ENCODE measurements at places on chromosomes 4 and X.

GRCh38 chr4:148091896-148092295 is 350.3 kb downstream of the NR3C2 start:
- no peak for DNase-seq

DNA sequence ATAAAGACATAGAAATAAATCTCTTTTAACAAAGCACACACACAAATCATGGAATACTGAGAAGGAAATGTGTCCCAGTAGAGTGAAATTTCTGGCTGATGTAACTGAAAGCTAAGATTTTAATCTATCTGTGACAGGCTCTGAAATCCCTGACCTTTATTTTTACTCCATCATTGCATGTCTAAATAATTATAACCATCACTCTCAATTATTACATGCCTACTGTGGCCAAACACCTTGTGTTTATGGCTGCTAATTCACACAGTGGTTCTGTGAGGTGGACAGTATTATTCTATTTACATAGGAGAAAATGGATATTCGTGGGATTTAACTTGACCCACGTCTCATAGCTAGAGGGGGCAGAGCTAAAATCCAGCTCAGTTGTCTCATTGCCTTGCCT is 438.1 kb downstream of the TLL1 start:
- no peak for DNase-seq

GRCh38 chr4:105147553-105148161 is 981 bp downstream of the TET2 start:
- DNase-seq, result no peak

- DNase-seq, result no peak
These were observed 24.5 kb downstream of the REPS2 start for GRCh38 chrX:16970977-16971376.

DNA sequence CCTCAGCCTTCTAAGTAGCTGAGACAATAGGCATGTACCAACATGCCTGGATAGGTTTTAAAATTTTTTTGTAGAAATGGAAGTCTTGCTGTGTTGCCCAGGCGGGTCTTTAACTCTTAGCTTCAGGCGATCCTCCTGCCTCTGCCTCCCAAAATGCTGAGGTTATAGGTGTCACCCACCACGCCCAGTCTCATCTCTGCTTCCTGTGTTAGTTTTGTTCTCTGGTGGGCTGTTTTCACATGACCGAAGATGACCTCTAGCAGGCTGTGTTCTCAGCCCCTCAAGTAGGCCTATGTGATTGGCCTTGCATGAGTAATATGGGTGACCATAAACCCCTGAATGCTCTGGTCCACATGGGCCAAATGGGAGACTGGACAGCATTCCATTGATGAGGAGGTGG is 56.8 kb upstream of the MSANTD1 start:
- no peak for DNase-seq

GRCh38 chr4:129978315-129978714 is 882.4 kb downstream of the C4orf33 start:
- no peak for DNase-seq

DNA sequence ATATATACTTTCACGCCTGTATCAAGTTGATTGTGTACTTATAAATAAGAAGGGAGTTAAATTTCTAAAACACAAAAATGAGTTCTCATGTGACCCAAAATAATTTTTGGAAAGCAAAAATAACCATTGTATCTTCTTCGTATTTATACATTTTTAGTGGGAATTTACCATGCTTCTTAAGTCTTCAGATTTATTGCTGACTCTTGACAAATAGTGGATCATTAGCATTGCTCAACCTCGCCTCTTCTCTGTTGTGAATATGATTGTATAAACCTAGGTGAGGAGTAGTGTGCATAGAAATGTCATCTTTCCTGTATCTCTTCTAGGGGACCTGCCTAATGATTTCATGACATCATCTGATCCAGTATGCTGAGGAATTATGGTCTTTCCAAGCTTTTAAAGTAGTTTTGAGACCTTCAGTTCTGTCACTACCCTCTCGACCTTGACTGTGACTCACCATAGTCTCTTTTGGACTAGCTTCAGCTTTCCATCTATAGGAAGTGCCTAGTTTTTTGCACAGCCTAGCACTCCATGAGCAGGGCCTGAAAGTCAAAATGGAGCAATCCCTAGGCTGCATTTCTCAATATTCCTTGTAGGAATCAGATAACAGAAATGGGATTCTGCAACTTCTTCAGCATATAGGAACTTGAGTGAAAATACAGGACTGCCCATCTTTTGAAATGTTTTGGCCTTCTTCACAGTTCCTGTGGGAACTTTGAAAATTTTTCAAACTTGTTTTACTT is 157.6 kb downstream of the ARX start:
- no peak for DNase-seq

- no peak for DNase-seq
These were observed 168.5 kb downstream of the PDGFC start for GRCh38 chr4:156803056-156803455.

GRCh38 chr4:30837131-30837539 is 117.0 kb downstream of the PCDH7 start:
- DNase-seq, result no peak

DNA sequence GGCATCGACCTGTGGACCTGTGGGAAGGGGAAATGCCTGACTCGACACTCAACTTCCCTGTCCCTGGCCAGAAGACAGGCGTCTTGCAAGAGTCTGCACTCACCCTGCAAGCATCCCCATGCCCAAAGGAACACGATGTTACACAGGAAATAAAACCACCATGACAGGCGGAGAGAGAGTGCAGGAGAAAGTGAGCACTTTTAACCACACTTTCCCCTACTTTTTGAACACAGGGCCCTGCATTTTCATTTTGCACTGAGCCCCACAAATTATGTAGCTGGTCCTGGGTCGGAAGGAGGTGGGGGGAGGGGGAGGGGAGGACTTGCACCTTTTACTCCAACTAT is 13.8 kb upstream of the MAN2B2 start:
- DNase-seq, result no peak

GRCh38 chr4:169272265-169272886 is 1.6 kb upstream of the SH3RF1 start:
- DNase-seq, result no peak

DNA sequence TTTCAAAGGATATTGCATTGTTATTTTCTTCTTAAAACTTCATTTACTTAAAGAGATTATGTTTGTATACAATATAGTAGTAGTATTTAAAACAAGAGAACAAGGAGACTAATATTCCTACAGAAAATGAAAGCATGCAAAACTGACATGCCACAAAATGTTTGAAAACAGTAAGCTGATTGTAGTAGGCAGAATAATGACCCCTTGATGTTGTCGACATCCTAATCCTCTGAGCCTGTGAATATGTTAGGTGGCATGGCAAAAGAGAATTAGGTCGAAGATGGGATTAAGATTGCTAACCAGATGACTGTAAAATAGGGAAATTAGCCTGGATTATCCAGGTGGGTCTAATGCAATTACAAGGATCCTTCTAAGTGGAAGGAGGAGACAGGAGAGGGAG is 522.2 kb upstream of the NR3C2 start:
- DNase-seq, result no peak

GRCh38 chr4:65669111-65670019 is 924 bp downstream of the EPHA5 start:
- no peak for DNase-seq

DNA sequence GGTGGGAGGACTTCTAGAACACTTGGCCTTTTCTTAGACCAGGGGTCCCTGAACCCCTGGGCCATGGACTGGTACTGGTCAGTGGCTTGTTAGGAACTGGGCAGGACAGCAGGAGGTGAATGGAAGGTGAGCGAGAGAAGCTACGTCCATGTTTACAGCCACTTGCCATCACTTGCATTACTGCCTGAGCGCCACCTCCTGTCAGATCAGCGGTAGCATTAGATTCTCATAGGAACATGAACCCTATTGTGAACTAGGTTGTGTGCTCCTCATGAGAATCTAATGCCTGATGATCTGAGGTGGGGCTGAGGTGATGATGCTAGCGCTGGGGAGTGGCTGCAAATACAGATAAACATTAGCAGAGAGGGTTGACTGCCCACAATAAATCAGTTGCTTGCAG is 100.9 kb upstream of the IGFBP7 start:
- DNase-seq, result no peak

GRCh38 chr4:180041576-180041975 is 2201.6 kb upstream of the TENM3 start:
- no peak for DNase-seq

DNA sequence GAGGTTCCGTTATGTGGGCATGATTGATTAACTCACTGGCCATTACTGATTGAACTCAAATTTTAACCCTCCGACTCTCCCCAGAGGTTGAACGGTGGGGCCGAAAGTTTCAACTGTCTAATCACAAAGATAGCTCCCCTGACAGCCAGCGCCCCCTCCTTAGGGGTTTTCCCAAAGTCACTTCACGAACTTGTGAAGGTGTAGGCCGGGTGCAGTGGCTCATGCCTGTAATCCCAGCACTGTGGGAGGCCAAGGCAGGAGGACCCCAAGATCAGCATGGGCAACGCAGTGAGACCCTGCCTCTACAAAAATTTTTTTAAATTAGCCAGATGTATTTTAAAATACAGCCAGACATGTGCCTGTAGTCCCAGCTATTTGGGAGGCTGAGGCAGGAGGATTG is 39.8 kb upstream of the RBM47 start:
- no peak for DNase-seq

DNA sequence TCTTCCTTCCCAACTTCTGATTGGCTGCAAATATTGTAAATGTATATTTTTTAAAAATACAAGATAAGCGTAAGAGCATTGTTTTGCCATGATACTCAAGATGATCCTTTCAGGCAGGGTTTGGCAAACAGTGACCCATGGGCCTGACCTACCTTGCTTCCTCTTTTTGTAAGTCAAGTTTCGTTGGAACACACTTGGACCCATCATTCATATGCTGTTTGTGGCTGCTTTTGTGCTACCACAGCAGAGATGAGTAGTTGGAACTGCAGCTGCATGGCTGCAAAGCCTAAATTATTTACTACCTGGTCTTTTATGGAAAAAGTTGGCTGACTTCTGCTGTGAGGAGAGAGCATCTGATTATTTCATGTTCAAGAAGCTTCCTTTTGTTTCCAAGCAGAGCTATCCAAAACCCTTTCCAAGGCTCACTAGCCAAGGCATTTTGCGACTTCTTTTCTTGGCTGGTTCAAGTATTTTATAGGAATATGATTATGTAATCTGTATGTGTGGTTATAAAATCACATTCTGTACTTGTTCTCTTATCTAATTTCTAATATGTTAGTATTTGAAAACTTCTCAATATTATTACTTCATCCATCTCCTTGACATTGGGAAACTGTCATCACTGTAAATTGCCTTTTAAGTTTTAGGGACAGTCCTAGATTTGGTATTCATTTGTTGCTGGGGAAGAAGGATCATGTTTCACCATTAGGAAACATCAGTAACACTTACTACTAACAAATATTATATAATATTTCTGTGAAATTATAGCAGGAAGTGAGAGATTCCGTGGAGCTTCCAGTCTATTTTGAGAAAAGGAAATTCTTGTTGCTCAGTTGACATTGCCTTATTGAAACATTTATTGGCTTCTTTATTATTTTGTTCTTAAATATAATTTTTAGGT is 109.2 kb downstream of the ARHGAP10 start:
- DNase-seq, result no peak

- no peak for DNase-seq
These were observed 103.6 kb upstream of the BCOR start for GRCh38 chrX:40201329-40201885.

DNA sequence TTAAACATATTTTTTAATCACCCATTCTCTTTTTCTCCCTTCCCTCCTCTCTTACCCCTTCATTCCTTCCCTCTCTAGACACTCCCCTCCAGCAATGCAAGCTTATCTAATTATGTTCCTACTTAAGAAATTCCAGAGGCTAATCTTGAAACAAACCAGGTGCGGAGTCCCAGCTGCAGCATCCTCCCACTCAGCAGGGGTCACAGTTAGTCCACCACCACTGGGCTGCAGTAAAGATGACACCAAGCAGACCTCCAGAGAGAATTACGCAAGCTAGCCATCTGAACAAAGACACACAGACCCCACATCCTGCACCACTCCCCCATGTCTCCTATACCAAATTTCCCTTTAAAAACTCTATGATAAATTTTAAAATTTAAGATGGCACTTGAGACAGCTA is 13.9 kb upstream of the SEC24B start:
- DNase-seq, result no peak

- no peak for DNase-seq
These were observed 9.8 kb upstream of the ANXA5 start for GRCh38 chr4:121706595-121707021.

DNA sequence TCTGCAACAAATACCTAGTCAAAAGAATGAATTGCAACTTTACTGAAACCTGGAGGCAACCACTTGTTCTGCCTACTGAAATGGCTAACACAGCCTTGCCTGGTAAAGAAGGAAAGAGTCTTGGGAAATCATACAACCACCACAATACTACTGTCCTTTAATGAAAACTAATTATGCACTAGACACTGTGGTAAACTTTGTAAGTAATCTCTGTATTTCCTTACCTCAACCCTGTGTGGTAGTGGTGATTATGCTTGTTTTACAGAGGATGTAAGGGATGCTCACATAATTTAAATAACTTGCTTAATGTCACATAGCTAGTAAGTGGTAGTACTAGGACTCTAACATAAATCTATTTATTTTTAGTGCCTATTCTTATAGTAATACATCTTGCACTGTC is 44.7 kb downstream of the TMEM156 start:
- DNase-seq, result no peak

DNA sequence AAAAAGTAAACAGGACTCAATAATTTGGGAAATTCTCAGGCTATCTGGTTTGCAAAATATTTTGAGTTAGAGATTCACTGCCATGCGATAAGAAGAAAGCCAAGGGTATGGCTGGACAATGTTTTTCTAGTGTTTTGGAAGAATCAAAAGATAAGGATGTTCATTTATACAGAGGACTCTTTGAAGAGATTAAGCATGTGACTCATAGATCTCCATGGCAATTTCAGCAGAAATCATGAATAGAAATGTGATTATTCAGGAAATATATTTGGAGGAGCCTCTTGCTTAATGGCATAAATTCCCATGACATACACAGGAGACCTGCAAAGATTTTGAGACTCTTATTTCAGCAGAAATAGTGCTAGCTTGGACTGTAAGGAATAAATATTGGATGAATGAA is 16.7 kb upstream of the FRAS1 start:
- DNase-seq, result no peak

- DNase-seq, result no peak
These were observed 174.9 kb downstream of the CHIC2 start for GRCh38 chr4:53889326-53890055.

DNA sequence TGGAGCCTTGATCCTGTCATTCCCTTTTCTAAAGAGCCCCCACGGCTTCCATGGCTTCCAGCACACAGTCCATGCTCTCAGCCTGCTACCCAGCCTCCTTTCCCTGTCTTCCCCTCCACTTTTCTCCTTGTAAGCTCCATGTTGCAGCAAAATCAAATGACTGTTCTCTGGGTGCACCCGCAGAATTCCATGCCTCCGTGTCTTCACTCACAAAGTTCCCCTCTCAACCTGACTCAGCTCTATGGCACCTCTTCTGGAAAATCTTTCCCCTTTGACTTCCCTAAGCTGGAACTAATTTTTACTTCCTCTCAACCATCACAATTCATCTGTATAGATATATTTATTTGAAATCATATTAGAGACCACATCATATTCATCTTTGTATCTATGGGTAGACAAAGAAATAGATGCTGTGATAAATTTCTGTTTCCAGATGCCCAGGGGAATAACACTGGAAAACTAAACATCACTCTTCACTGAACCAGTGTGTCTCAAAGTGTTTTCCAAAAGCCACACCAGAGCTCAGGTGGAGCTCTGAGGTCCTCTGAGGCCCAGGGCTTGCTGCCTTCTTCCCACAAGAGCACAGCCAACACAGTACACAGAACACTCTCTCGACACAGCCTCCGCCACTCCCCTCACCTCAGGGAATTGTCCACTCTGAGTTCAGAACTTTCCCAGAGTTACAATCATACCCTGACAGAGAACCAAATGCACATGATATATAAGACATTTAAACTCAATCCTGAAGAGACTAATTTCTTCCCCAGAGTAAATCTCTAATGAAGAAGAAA is 3.3 kb downstream of the SETD7 start:
- no peak for DNase-seq

Measured in effector memory CD4-positive, alpha-beta T cell (primary cell).